ENCODE measurements at places on chromosomes 2 and 18. TPM values are rescaled to one million over a fixed set of nuclear protein-coding genes. Genes with fewer than 3 reads are reported as not detected.

IL18R1 gene
- total RNA-seq, result 0.29 TPM

VWC2L gene
- 0.55 TPM for total RNA-seq

COLEC11 gene
- total RNA-seq, result 2.0 TPM

TP53I3 gene
- 60.7 TPM for total RNA-seq

LOXHD1 gene
- total RNA-seq, result not detected

MC5R gene
- not detected for total RNA-seq

UGGT1 gene
- 83.6 TPM for total RNA-seq

UCN gene
- not detected for total RNA-seq

ANKRD30BL gene
- total RNA-seq, result not detected

UGT1A4 gene
- total RNA-seq, result 0.73 TPM

FAM124B gene
- total RNA-seq, result 6.4 TPM

MFSD6 gene
- 63.5 TPM for total RNA-seq

SERPINB10 gene
- 0.73 TPM for total RNA-seq

SETBP1 gene
- 29.2 TPM for total RNA-seq

SERTAD2 gene
- total RNA-seq, result 11.9 TPM

ALKAL2 gene
- 29.8 TPM for total RNA-seq

GEN1 gene
- 0.58 TPM for total RNA-seq

LAMA3 gene
- total RNA-seq, result 11.6 TPM

CPO gene
- not detected for total RNA-seq

SNORC gene
- 0.55 TPM for total RNA-seq

CRACDL gene
- 6.2 TPM for total RNA-seq

CCBE1 gene
- 4.0 TPM for total RNA-seq

RFX8 gene
- total RNA-seq, result not detected

KLF7 gene
- 5.2 TPM for total RNA-seq

ASAP2 gene
- 55.4 TPM for total RNA-seq

DNAJC5G gene
- total RNA-seq, result not detected

DYSF gene
- 5.8 TPM for total RNA-seq

DSG1 gene
- not detected for total RNA-seq

NPAS2 gene
- 148 TPM for total RNA-seq

CCDC178 gene
- 24.5 TPM for total RNA-seq

DOCK10 gene
- total RNA-seq, result 19.7 TPM

GNLY gene
- not detected for total RNA-seq

KCNG2 gene
- total RNA-seq, result not detected

GPR35 gene
- total RNA-seq, result 11.7 TPM

STARD6 gene
- total RNA-seq, result not detected

ALPI gene
- total RNA-seq, result not detected

KCTD18 gene
- 1.2 TPM for total RNA-seq

RAD51AP2 gene
- not detected for total RNA-seq

TCF23 gene
- total RNA-seq, result not detected

Measured in stomach (tissue), 19 donors.